Stimulated activated CD4-positive, alpha-beta T cell treated with anti-CD3 and anti-CD28 coated beads, Interleukin-15, amount 100 ng/mL, for 1 hour (primary cell): ENCODE measurements at places on chromosomes 6 and 20.
A peak's percentile ranks its signal among the peaks of the same experiment; 100 is the strongest.

DNA sequence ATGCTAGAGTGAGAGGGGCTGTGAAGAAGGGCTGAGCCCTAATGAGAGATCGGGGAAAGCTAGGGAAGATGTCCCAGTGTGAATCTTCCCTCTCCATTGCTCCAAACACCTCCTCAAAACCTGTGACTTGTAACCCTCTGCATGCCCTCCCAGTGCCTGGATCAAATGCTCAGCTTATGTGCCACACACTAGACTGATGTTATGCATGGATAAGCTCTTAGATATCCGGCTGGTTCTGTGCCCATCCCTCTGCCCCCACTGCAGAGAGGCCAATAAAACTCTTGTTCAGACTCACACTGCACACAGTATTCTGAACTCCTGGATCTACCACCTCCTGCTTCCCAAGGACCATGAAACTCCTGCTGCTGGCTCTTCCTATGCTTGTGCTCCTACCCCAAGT lies at the start of gene DEFB118:
Gene DEFB118, plus strand, starts transcription at position 301 of the 400 bp plus-strand sequence. Its CDS starts 50 bp downstream, at position 351.
- DNase-seq: no peak

GRCh38 chr20:40955326-40955725 lies 73.3 kb upstream of the TOP1 start:
- DNase-seq: no peak

- no peak for DNase-seq
Measured at GRCh38 chr20:34013554-34013953, 19.8 kb downstream of the RALY start.

DNA sequence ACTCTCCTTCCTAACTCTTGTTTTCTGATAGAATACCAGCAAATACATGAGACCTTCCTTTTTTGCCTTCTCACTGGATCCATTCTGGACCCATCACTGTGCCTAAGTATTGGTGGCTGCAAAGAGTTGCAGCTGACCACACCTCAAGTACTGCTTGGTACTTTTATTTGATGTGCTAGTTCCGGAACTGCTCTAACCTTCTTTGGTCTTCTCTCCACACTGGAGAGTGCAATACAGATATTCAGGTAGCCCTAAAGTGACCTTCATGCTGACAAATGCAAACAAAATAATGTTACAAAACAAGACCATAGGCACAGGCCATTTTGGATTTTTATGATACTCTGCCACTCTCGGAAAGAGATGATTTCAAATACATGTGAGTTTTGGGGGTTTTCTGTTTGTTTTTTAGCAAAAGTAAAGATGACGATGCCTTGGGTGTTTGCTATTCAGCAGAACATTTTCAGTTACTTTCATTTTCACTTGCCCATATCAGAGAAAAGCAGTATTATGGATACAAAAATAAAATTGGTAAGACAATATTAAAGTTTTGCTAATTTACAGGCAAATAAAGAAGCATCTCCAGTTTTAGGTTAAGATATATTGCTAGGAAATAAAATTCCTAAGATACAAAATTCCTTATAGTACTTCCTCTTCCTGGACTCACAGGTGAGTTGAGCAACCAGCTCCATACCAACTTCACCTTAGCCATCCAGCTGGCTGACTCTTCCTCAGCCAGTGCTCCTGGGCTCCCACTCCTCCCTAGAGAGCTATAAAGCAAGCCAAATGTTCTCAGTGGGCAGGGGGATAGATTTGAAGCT lies 42.0 kb downstream of the PTPRK start:
- DNase-seq: no peak

DNA sequence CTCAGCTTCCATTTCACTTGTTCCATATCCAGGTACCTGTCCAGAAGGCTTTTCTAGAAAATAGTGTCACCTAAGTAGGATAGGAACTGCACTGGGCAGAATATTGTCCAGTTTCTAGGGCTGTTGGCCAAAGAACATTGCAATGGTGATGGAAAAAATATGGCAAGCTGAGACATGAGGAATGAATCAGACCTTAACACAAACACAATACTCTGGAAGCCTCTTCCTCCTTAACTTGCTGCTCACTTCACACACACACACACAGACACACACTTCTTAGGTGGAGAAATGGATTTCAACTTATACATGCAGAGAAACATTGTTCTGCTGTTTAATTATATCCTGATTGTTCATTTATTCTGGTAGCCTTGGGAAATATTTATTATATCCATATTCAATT lies 203.0 kb upstream of the RGS17 start:
- DNase-seq: no peak

DNA sequence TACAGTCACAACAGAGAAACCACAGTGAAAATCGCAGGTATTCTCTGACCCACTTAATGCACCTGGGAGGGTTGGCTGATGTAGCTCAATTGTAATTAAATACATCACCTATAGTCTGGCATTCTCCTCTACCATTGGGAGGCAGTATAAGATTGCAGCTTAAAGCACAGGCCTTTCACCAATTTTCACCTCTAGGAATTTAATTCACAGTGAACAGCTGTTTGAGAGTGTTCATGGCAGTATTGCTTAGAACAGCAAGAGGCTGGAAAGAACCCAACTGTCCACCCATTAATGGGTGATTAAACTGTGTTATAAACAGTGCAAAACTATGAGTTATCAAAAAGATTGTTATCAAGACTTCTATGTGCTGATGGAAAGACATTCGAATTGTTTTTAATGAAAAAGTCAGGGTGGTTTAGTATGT lies 2.0 kb downstream of the EDEM2 start:
- DNase-seq: no peak

DNA sequence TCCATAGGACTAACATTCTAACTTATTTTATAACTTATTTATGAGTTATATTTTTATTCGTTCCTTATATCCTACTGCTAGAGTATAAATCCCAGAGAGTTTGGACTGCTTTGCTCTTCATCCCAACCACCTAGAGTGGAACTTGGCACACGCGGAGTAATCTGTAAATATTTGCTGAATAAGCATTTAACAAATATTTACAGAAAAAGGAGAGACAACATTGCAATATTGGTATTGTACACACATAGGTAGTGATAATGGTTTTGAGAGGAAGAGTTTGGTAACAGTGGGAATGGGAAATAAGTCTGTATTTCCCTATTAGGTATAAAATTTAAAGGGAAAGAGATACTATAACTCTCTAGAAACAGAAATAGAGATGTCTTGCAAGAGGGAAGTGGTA lies 634.8 kb upstream of the CITED2 start:
- DNase-seq: no peak

DNA sequence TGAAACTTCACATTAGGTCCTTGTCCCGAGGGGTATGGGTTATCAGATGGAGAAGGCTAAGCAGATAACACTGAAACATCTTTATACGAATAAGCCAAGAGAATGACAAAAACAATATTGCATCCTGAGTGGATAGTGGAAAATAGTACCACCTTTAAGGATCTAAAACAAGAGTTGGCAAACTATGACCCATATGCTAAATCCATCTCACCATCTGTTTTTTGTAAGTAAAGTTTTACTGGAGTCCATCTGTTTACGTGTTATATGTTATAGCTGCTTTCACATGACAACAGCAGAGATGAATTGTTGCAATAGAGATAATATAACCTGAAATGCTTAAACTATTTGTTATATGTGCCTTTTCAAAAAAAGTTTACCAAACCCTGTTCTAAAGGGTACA lies 76.1 kb upstream of the TRDN start:
- DNase-seq: no peak

DNA sequence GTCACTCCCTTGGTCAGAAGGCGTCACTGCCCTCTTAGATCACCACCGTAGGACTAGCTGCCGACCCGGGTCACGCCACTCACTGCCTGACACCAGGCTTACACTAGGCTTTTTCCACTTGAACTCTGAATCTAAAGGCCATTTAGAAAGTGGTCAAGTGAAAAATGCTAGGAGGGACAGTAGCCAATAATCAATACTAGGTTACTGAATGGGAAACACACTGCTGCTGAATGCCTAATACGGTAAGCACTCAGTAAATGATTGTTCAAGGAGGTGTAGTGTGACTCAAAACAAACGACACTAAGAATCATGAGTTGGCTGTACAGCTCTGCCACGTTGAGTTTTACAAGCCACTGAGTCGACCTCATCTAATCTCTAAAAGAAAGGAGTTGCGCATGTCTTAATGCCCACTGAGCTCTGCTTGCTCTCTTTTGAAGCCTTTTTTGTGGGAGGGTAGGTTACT lies 760 bp upstream of the IBTK start:
- DNase-seq: no peak

DNA sequence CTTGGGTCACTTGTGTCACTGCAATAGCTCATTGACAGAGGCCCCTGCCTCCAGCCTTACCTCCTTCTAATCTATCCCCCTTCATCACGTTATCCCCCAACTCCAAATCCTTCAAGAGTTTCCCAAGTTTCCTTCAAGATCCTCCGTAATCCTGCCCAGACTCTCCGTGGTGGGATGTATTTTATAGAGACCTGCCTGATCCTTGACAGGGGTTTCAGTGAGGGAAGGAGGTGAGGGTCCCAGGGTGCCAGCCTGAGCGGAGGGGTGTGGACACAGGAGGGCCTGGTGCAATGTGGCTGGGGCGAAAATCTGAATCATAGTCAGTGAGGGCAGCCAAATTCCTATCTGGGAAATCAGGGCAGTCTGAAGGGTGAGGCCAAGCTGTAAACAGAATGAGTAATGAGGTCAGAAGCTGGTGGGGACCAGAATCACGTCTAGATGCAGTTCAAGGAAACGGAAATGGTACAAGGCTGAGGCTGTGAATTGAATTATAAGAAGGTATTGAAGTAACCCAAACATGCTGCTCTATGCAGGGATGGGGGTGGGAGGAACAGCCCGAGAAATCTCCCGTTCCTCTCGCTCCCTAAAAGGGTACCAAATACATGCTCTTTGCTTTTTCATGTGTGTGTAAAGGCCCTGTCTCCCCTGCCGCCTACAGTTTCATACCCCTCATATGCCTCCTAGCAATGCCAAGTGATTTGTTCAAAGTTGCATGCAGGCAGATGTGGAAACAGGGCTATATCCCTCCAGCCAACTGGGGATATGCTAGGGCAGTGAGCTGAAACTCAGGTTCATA lies 35.4 kb upstream of the PIM1 start:
- DNase-seq: no peak

DNA sequence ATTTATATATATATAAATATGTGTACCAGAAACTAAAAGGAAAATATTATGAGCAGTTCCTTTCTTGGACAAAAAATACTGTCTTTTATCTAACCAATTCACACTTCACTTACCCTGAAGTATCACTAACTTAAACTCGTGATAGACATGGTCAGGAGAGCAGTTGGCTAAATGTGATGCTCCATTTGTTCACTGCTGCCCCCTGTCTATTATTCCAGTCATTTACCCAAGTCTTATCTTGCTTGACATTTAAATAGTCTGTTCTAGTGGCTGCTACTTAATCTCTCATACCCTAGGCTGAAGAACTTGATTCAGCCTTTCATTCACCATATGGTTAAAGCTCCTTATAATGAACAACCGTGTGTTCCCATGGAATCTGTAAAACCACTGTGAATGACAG lies 789.6 kb upstream of the EYS start:
- no peak for DNase-seq

DNA sequence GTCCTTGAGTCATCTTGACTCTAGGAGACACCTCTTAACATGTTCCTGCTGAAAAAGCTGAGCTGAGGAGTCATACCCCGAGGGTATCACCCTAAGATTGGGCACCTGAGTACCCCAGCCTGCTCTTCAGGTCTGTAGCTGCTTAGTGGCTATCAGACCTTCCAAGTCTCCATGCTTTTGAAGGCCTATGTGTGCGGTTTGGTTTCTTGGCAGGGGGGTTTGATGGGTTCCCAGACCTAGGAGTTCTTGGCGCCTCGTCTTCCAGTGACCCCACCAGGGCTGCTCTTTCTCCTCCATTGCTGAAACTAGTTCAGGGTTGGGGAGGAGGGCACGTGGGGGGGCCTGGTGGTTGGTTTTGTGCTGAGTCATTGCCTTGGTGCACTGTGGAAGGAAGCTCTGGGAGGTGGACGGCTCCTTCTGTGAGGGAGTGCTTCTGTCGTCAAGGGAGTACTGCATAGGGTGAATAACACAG lies 20.1 kb downstream of the IGF2R start:
- DNase-seq: no peak

DNA sequence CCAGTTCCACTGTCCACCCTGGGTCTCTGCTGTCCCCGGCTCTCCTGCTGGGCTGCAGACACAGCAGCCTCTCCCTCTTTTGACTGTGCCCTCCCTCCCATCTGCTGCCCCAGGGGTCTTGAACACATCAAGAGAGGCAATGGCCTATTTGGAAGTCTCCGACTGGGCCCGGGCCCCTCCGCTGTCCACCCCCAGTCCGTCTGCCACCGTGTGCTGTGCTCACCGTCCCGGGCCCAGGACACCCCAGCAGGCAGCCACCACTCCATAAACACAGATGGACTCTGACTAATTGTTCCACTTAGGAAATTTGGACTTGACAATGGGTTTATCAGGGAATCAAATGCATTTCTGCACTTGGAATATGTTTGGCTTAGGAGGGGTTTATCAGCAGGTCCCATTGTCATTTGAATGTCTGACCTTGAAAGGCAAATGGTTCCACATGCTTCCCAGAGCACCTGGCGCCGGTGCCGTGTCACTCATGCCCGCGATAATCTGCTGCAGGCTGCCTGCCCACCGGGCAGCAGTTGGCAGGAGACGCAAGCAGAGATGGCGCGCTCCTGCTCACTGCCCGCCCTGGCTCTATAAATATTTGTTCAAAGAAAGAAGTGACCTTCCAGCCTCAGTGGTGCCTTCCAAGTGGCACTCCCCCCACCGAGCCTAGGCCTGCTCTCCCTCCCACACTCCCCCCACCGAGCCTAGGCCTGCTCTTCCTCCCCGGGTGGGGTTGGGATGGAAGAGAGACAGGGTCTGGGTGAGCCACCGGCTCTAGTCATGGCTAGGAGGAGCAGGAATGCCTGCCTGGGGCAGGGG lies 18.8 kb upstream of the FRMD1 start:
- no peak for DNase-seq

- DNase-seq: peak; percentile 46
Measured at GRCh38 chr20:57619051-57619831, 985 bp downstream of the ZBP1 start.

- DNase-seq: no peak
Measured at GRCh38 chr6:3534599-3534998, 77.7 kb upstream of the SLC22A23 start.

- no peak for DNase-seq
Measured at GRCh38 chr6:123089226-123089625, 93.2 kb downstream of the CLVS2 start.

DNA sequence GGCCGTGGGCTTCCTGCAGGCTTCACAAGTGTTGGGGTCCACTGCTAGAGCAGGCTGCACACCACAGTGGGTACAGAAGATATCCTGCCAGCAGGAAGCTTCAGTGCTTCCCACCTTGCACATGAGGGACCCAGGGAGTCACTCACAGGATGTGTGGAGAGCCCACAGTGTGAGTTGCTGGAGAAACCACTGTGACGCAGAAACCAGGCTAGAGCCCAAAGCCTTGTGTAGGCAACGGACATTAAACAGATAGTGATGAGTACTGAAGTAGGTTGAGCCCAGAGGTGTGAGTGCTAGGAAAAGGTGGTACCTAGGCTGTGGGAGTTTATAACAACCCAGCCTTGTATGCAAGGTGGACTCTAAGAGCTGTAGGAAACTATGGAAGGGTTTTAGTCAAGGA lies 18.9 kb upstream of the DEF6 start:
- no peak for DNase-seq

- DNase-seq: no peak
Measured at GRCh38 chr6:1201547-1202200, 110.2 kb upstream of the FOXQ1 start.
